ENCODE measurements at places on chromosomes 13 and 19.

GRCh38 chr13:49044836-49045235, 69.1 kb downstream of the FNDC3A start:
- DNase-seq = no peak

DNA sequence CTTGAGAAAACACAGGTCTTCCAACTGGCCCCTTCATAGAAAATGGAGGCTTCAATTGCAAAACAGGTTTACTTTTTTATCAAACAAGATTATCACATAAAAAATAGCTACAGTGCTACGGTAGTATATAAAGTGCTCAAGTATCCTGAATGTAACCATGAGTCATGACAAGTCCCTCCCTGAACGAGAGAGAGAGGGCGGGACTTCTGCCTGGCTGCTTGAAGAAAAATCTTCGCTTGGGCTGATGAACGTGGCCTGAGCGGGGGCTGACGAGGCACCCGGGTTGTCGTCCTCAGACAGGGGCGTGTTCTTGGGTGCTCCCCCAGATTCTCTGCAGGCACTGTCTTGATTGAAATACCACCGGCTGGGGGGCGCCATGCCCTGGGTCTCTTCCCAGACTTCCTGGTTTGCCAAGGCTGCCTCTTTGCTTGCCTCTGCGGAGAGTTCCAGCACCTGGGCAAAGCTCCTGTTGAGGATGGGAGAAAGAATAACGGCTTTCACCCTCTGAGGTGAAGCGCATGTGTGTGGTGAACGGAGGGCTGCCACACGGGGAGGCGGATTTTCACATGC, 23.2 kb upstream of the CPAMD8 start:
- DNase-seq = no peak

GRCh38 chr13:111046590-111047141, 68.4 kb upstream of the ARHGEF7 start:
- no peak for DNase-seq

DNA sequence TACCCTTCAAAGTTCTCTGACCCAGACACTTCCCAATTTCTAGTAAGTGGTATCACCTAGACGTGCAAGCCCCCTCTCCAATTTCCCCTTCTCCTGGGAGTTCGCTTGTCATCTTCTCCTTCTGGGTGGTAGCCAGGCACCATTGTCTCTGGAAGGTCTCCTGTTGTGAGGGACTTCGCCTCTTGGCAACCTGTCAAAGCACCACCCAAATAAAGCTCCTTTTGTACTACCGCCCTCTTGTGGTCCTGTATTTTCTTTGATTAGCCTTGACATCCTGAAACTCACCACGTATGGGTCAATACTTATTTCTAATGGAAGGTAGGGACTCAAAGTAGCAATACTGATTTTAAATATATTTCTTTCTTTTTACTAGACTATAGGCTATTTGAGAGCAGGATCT, 8.2 kb downstream of the GPC5 start:
- no peak for DNase-seq

DNA sequence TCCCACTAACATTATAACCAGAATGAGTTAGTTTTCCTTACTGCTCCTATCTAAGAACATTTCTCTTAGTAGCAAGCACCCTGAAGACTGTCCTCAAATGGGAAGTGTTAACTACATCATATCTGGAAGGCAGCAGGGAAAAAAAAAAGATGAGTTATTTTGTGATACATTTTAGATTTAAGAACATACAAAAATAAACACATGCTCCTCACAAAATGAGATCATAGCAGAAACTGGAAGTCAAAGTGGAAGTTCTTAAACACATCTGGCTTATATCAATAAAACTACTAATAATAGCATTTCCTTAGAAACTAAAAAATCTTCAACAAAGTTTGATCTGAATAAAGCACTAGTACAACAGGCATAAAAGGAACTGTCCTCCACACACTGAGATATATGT, 70.4 kb downstream of the SLITRK6 start:
- DNase-seq = no peak
